AG08396 (cell line): ENCODE measurements at places on chromosomes 1 and 21.

GRCh38 chr1:37682334-37682987, 9.9 kb upstream of the CDCA8 start:
- DNase-seq: peak; percentile 61

GRCh38 chr1:160122978-160123495, 7.5 kb downstream of the ATP1A2 start:
- DNase-seq: no peak

GRCh38 chr21:37717534-37717933, 198.7 kb downstream of the KCNJ6 start:
- no peak for DNase-seq

GRCh38 chr1:63773815-63774616, at the start of gene ROR1:
Gene ROR1, plus strand, starts transcription at chr1:63774017.
- DNase-seq: peak; percentile 91

- DNase-seq: peak; percentile 38
Observed at GRCh38 chr1:205396967-205397616, 24.8 kb downstream of the LEMD1 start.

- DNase-seq: no peak
Observed at GRCh38 chr1:192811006-192811405, 2.2 kb downstream of the RGS2 start.

GRCh38 chr1:190373705-190374336, 103.8 kb downstream of the BRINP3 start:
- no peak for DNase-seq

DNA sequence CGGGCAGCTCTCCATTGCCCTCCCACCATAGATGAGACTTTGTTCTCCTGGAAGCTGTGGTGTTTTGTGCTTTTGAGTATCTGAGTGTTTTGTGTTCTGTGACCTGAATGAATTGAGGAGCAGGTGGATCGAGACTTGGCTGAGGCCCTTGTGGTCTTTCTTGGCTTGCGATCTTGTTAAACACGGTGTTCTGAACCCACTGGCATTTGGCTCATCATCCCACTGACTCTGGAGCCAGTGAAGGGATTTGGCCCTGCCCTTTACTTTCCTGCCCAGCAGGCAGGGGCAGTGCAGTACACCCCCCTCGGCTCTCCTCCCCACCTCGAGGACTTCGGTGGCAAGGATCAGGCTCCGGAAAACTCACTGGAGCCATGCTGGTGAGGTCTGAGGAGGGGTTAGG, 30.6 kb downstream of the PKNOX1 start:
- no peak for DNase-seq

DNA sequence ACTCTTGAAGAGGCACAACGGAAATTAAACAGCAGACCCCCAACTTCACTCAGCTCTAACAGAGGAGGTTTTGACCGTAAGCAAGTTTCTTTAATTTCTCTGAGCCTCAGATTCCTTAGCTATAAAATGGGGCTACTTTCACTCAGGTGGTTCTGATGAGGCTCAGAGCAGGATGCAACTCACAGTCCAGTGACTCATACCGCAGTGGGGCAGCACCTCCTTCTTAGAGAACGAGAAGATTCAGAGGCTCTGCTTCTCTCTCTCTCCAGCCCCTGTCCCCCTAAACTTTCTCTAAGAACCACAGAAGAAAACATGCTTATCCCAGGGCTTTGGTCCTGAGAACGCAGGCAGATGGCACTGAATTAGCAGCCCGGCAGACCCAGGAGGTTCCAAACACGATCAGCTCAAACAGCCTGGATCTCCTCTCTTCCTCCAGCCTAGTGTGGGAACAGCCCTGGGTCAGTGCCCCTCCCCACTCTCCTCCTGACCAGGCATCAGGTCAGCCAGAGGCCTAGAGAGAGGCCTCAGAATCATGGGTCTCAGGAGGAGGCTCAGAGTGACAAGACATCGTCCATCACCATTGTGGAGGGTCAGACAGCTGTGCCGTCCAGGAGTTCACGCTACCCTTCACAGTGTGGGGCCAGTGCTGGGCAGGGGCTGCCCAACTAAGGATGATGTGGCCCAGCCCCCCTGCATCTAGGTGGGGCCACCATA, 433.0 kb downstream of the PTPRU start:
- DNase-seq: no peak

DNA sequence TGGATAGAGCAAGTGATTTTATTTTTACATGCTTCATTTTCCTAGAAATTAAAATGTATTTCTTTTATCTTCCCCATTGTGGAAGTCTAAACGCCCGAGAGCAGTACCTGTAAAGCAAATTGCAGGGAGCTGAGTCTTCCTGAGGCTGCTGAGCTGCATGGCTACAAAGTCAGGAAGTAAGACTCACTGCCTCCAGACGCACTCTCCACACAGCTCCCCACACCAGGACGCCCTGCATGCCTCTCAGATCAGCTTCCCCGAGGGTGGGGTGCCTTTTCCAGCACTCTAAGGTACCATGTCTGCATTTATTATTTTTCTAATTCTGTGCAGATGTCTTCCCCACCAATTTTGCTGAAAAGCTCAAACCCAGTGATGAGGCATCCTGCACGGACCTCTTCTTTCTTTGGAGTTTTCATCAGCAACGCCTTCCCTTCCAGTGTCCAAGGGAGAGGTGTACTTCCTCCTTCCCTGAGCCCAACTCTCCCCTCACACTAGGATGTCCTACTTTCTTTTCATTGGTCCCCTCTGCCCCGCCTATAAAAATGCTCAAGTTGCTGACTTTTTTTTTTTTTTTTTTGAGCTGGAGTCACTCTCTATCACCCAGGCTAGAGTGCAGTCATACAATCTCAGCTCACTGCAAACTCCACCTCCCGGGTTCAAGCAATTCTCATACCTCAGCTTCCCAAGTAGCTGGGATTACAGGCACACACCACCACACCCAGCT, 114.7 kb downstream of the PCNX2 start:
- no peak for DNase-seq

DNA sequence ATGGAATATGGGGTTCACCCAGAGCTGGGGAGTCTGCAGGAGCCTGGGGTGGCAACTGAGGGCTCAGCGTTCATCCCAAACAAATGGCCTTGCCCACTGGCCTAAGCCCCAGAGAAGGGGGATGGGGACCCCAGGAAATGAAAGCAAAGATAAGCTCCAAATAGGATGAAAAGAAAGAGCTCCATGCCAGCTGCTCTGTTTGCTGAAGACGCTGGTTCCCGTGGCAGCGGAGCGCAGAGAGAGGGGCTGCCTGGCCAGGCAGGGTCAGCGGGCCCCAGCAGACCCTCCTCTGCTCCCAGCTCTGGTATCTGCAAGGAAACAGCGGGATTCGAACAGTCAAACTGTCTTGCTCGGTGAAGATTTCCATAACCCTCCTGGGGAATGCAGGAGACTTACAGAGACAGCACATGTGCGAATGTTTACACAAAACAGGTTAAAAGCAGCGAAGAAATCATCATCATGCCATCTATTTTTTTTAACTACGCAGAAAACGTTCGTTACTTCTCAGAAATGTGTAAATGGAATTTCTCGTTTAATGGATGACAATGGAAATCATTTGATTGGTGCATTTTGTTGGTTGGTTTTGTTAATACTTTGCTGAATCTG, 94.4 kb downstream of the PDE9A start:
- no peak for DNase-seq

DNA sequence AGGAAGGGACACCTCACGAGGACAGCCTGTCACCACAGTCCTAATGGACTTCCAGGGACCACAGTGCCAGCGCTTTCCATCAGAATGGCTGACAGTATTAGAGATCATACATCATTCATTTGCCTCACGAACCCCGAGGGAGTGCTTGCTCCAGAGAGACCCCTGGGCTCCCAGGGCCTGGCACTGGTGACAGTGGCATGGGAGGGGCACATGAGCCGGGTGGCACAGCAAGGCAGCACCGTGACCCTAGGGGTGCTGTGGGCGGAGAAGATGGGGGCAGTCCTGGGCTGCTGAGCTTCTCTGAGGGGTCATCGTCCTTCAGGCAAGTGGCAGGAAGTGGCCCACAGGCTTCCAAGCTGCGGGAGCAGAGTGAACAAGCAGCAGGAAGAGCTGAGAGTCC, 16.4 kb upstream of the TSPEAR start:
- DNase-seq: no peak

- DNase-seq: no peak
Observed at GRCh38 chr1:22751124-22751531, 40.5 kb downstream of the EPHB2 start.

GRCh38 chr1:29963946-29964345, 727.6 kb downstream of the PTPRU start:
- DNase-seq: no peak

- no peak for DNase-seq
Observed at GRCh38 chr1:213162338-213162737, 111.3 kb downstream of the RPS6KC1 start.

GRCh38 chr1:8754993-8755392, 62.4 kb downstream of the RERE start:
- DNase-seq: no peak

- DNase-seq: no peak
Observed at GRCh38 chr1:226009650-226010044, 10.5 kb upstream of the SDE2 start.

GRCh38 chr1:21655259-21655658, 13.9 kb downstream of the RAP1GAP start:
- no peak for DNase-seq

GRCh38 chr1:79129914-79130313, 123.4 kb upstream of the ADGRL4 start:
- no peak for DNase-seq

DNA sequence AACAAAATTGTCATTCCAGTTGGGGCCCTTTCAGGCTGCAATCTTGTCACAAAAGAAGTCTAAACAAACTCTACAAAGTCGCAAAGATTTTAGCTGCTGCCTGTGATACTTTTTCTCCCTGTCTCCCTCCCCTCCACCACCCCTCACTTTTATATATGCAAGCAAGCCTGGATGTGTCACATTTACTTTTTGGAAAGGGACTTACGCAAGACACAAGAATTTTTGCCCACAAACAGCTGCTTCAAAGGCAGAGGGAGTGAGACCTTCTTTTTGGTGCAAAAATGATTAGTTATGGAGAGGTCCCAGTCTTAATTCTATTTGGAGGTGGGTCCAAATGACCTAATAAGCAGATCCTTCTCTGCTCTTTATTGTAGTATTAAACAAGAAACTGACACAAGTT, 22.9 kb upstream of the RALGPS2 start:
- peak; percentile 36 for DNase-seq

GRCh38 chr1:109193653-109194590, 19.8 kb upstream of the SARS1 start:
- DNase-seq: peak; percentile 23

DNA sequence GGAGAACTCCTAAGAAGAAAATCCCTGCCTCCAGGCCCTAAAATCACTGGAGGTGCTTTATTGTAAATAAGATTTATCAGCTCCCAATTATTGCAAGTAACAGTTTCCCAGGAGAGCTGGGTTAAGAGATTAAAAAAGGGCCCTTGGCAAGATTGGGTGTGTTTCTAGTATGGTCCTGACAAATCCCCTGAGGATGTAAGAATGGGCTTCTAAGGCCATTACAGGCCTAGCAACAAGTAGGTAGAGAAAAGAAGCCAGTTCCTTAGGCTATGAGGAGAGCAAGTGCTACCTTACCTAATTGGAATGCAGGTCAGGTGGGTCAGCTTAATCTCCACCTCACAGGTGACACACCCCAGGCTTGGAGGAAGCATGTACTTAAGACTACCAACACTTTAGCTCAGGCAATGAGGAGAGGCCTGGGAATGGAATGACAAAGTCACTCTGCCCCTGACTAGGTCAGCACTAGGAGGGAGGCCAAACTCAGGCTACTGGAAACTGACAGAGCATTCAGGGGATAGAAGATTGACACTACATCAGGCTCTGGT, 6.8 kb upstream of the OTUD7B start:
- DNase-seq: no peak

DNA sequence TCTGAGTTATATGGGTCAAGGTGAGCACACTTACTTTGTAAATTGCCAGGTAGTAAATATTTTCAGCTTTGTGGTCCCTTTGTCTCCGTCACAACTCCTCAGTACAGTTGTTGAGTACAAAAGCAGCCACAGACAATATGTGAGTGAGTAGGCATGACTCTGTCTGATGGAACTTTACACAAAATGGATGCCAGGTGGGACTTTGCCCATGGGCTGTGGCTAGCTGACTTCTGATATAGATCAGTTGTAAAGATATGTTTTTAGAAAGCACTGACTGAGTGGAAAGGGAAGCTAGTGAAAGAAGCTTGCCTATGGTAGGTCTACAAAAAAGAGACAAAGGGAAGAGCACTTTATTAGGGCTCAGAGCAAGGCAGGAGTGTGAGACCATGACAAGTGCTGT, 23.1 kb upstream of the IGSF5 start:
- no peak for DNase-seq

DNA sequence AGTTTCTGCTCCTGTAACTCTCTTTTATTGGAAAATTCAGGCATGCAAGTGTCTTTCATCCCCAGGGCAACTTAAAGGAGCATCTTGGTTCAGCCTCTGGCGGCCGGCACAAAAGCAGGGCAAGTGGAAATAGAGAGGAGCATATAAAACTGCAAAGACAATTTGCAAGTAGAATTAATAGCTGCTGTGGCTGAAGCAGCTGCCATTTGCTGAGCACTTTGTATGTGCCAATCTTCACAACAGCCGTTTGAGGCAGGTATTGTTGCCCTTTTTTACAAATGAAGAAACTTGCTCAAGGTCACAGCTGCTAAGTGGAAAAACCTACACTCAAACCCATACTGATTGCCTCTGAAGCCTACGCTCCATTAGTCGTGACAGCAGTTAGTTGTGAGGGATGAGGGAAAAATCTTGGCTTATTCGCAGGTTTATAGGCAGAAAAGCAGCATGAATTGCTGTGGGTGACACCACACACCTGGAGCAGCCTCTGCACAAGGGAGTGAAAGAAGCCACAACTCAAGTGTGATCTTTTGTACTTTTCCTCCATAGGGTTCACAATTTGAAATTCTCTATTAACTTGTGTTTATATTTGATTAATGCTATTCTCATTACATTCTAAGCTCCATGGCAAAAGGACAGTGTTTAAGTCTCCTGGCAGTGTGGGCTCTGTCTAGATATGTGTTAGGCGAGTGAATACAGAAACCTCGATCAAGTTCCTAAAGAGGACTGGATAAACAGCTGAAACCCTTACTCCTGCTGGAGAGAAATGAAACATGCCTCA, 99.0 kb upstream of the BEND5 start:
- DNase-seq: no peak

GRCh38 chr1:46041974-46042373, 90.5 kb downstream of the PIK3R3 start:
- no peak for DNase-seq

DNA sequence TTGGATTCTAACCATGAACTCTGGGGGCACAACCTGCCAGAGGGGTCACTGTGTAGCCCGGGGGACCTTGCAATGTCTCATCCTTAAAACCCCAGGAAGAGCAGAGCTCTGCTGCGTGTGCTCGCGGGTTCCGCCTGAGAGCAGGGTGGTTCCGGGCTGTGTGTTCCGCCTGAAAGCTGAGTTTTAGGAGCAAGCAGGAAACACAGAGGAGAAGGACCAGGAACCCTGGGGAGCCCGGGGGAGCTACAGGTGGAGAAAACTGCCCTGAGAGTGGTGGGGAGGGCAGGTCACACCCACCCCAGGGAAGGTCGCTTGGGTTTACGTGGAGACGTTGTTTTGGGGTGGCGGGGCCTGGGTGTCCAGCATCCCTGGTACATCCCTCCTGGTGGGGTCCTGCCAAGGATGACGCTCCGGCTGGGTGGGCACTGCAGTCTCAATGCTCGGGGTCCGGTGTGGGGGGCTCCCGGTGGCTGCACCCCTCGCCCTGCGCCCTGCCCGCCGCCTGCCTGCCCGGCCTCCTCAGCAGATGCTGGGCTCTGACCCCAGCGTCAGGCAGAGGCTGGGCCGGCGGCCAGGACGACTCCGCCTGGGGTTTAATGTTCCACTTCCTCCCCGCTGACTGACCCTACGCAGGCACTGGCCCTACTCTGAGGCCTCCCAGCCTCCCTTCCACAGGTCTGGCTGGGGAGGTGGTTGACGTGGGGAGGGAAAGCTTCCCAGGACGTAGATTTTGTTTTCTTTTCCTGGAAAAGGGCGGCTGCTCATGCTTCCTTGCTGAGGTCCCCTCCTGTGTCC, 17.3 kb upstream of the C1orf159 start:
- DNase-seq: no peak
